Lung (tissue), 17 donors: ENCODE measurements at places on chromosomes 1 and 21. TPM values are rescaled to one million over a fixed set of nuclear protein-coding genes. Genes with fewer than 3 reads are reported as not detected.
A peak's percentile ranks its signal among the peaks of the same experiment; 100 is the strongest.

Gene FAM151A
- polyA plus RNA-seq, result 0.06 TPM

Gene PGBD2
- 4.2 TPM for polyA plus RNA-seq

Gene NHLH2
- polyA plus RNA-seq, result 0.04 TPM

Gene FNBP1L
- 21.0 TPM for polyA plus RNA-seq

Gene F3
- polyA plus RNA-seq, result 307 TPM

Gene TNNT2
- 4.0 TPM for polyA plus RNA-seq

Gene FAM72C
- polyA plus RNA-seq, result 0.39 TPM

GRCh38 chr1:109622895-109623294, 3.3 kb downstream of the AMPD2 start:
- peaks cover 6% of the 10 kb centered on the region for H3K36me3 ChIP-seq
- H3K4me1 ChIP-seq, result peaks cover 61% of the 10 kb centered on the region
- H3K4me3 ChIP-seq, result no peak overlapping the region
- H3K27me3 ChIP-seq, result no peaks in the 10 kb centered on the region
- H3K27ac ChIP-seq, result no peak overlapping the region

DNA sequence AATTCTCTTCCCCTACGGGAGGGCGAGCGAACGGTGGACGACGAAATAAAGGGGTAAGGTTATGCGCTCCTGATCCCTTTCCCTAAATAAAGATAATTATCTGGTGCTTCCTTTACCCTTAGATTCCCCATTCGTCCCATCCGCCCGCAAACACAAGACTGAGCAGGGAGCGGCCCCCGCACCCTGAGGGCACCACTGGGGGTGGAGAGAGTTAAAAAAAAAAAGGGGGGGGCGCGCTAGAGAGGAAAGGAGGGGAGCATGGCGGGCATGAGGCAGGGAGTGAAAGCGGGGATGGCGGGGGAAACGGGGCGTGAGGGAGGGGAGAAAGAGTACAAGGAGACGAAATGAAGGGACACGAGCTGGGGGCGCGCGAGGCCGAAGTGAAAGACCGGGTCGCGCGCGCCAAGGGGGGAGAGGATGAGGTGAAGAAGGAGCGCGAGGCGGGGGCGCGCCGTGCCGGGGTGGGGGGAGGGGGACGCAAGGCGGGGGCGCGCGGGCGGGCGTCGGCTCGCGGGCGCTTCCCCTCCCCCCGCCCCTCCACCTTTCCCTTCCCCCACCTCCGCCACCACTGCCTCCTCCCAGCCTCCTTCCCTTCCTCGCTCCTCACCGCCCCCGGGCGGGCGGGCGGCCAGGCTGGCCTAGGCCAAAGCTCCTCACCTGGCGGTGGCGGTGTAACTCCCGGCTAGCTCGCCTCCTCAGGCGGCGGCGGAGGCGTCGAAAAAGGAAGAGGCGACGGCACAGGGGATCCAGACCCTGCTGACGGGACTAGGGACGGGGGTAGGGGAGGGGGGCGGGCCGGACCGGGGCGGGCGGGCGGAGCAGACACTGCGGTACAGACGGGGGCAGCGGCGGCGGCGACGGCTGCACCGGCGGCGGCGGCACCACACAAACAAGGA, 448 bp downstream of the GATAD2B start:
- H3K27me3 ChIP-seq, result no peaks in the 10 kb centered on the region
- peaks cover 2% of the 10 kb centered on the region for H3K36me3 ChIP-seq
- H3K4me1 ChIP-seq, result peaks cover 6% of the 10 kb centered on the region

- no peak overlapping the region for H3K4me3 ChIP-seq
- H3K27ac ChIP-seq, result no peak overlapping the region
- no peaks in the 10 kb centered on the region for H3K4me1 ChIP-seq
- DNase-seq, result no peak
- no peaks in the 10 kb centered on the region for H3K27me3 ChIP-seq
These were observed 20.1 kb downstream of the PAFAH2 start for GRCh38 chr1:25977801-25978200.

GRCh38 chr1:67759692-67760029, 73.6 kb downstream of the GNG12 start:
- H3K4me1 ChIP-seq, result peaks cover 10% of the 10 kb centered on the region
- H3K27ac ChIP-seq, result no peak overlapping the region
- H3K4me3 ChIP-seq, result no peak overlapping the region
- H3K27me3 ChIP-seq, result no peaks in the 10 kb centered on the region

GRCh38 chr1:63319046-63320021, 3.0 kb upstream of the FOXD3 start:
- no peak overlapping the region for H3K27ac ChIP-seq
- no peaks in the 10 kb centered on the region for H3K36me3 ChIP-seq
- peaks cover 86% of the 10 kb centered on the region for H3K27me3 ChIP-seq
- peak; percentile 47 for DNase-seq

GRCh38 chr1:50564417-50564816, 141.2 kb upstream of the DMRTA2 start:
- H3K4me1 ChIP-seq, result peaks cover 7% of the 10 kb centered on the region
- DNase-seq, result no peak
- H3K27me3 ChIP-seq, result no peaks in the 10 kb centered on the region
- no peaks in the 10 kb centered on the region for H3K36me3 ChIP-seq
- no peak overlapping the region for H3K27ac ChIP-seq

GRCh38 chr1:54244655-54245054, 44.7 kb downstream of the MRPL37 start:
- H3K4me3 ChIP-seq, result no peak overlapping the region
- H3K27me3 ChIP-seq, result no peaks in the 10 kb centered on the region
- H3K27ac ChIP-seq, result no peak overlapping the region
- peaks cover 31% of the 10 kb centered on the region for H3K36me3 ChIP-seq

- no peaks in the 10 kb centered on the region for H3K4me1 ChIP-seq
- no peaks in the 10 kb centered on the region for H3K27me3 ChIP-seq
- peak; percentile 68 for DNase-seq
- H3K27ac ChIP-seq, result no peak overlapping the region
- H3K36me3 ChIP-seq, result peaks cover 17% of the 10 kb centered on the region
These were observed 411 bp downstream of the FAM229A start for GRCh38 chr1:32361674-32362473.

GRCh38 chr1:170978371-170978910, 43.1 kb downstream of the MROH9 start:
- no peak overlapping the region for H3K27ac ChIP-seq
- H3K27me3 ChIP-seq, result no peaks in the 10 kb centered on the region
- no peaks in the 10 kb centered on the region for H3K36me3 ChIP-seq
- no peak overlapping the region for H3K4me3 ChIP-seq

DNA sequence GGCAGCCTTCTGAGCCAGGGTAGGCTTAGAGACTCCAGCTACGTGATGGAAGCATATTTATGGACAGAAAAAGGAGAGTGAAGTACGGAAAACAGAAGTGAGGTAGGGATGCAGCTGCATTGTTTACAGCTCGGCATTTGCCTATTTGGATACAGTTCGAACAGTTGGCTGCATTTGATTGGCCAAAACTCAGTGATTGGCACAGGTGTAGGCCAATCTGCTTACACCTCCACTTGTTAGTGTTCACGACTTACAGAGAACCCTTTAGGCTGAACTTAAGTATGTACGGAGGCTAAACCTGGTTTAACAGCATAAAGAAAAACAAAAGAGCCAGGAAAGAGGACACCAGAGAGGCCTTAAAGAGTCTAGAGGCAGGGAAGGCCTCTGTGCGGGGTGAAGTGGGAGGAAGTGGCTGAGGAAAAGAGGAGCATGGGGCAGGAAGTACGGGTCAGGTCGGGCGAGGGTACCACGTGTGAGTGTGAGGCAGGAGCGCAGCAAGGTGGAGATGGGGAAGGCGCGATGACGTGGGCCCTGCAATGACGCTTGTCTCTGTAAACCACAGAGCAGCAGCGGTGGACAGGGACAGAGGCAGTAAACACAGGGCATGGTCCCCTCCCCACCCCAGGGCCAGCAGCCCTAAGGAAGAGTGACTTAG, 32.0 kb downstream of the RSPH1 start:
- peak; percentile 38 for DNase-seq
- H3K27ac ChIP-seq, result no peak overlapping the region
- H3K36me3 ChIP-seq, result no peaks in the 10 kb centered on the region

DNA sequence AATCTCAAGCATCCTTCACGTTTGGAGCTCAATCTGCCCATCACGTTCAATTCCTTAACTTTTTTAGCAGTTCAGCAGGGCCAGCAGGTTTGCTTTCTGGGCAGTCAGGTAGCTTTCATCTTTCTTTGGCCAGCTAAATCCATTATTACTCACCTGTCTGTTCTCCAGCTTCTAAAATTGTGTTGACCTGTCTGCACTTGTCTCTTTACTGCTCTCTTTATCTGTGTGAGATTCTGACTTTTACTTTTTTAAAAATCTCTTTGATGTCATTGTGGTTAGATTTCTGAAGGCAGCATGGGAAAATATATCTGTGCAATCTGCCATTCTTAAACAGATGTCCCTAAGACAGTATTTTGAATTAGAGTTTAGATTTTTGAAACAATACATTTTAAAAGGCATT, 24.9 kb upstream of the CYYR1 start:
- H3K27me3 ChIP-seq, result no peaks in the 10 kb centered on the region
- H3K27ac ChIP-seq, result no peak overlapping the region
- H3K4me1 ChIP-seq, result no peaks in the 10 kb centered on the region
- no peak overlapping the region for H3K4me3 ChIP-seq

DNA sequence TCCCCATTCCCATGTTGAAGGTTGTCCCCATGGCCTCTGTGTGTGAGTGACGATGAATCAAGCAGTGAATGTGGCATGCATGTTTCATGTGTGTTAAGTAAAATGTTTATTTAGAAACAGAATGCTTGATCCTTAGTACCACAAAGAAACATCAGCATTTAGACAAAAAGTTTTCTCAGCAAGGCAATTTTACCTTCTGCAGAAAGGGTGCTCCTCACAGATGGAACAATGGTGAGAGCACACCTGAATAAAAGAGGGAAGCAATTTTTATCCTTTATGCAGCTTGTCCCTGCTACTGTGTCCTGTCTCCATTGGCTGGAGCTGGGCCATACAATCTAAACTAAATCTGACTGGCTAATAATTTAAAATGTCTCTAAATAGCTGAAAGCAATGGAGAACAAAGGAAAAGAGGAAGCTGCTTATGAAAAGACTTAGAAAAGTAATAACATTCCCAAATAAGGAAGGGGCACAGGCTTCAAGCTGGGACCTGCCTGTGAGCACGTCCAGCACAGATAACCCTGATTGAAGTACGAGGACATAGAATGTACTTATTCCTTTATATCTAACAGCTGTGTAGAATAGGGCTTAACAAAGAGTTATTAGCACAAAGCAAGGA, 8.4 kb upstream of the SMYD3 start:
- H3K27ac ChIP-seq, result no peak overlapping the region
- DNase-seq, result no peak
- H3K4me1 ChIP-seq, result no peaks in the 10 kb centered on the region
- H3K27me3 ChIP-seq, result no peaks in the 10 kb centered on the region

DNA sequence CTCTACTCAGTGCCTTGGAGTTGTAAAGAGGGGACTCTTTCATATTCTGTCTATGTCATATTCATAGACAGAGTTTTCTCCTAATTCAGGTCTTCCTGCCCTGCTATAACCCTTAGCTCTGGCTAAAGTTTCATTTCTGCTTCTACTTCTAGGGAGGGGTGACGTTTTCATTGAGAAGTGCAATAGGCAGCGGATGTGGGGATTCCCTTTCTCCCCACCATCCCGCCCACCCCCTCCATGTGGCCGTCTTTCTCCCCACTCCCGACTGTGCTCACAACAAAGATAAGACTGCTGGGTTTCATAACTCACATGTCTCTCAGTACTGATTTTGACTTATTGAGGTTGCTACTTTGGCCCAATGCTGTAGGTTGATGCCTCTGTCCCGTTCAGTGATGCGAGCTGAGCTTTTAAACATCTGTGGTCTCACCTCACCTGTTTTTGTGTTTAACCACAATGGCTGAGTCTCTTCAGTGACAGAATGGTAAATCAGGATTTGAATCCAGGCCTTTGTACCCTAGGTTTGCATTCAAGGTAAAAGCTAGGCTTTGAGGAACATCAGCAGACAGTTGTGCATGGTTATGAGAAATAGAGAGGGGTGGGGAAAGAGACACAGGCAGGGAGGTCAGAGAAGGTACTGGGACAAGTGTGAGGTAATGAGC, 7.8 kb upstream of the KIF14 start:
- no peak overlapping the region for H3K27ac ChIP-seq
- DNase-seq, result no peak
- no peaks in the 10 kb centered on the region for H3K36me3 ChIP-seq

DNA sequence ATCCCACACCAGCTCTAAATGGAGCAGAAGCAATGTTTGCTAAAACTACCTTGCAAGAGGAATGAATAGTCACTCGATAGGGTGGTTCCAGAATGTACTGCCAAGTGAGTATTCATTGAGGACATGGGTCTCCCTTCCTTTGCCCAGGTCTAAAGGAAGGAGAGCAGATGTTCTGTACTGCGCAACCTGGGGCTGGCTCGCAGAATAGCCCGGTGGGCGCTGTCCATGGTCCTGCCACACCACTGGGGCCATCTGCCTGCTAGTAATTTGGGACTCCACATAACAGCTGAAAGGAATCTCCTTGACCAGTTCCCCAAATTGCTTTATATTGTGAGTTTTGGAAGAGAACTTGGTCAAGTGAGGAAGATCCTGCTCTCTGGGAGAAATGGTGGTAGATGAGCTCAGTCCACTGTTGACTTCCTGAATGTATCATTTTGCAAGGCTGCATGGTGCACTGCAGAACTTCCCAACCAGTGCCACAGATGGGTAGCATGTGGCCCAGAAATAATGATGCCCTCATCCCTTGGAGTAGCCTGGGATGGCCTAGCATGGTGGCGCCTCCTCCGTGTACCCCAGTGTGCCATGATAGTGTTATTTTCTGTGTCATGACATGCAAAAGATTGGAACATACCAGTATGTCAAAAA, 5.7 kb downstream of the SLC6A17 start:
- no peaks in the 10 kb centered on the region for H3K36me3 ChIP-seq
- H3K27ac ChIP-seq, result no peak overlapping the region
- peaks cover 9% of the 10 kb centered on the region for H3K27me3 ChIP-seq
- no peak overlapping the region for H3K4me3 ChIP-seq
- peak; percentile 84 for DNase-seq

DNA sequence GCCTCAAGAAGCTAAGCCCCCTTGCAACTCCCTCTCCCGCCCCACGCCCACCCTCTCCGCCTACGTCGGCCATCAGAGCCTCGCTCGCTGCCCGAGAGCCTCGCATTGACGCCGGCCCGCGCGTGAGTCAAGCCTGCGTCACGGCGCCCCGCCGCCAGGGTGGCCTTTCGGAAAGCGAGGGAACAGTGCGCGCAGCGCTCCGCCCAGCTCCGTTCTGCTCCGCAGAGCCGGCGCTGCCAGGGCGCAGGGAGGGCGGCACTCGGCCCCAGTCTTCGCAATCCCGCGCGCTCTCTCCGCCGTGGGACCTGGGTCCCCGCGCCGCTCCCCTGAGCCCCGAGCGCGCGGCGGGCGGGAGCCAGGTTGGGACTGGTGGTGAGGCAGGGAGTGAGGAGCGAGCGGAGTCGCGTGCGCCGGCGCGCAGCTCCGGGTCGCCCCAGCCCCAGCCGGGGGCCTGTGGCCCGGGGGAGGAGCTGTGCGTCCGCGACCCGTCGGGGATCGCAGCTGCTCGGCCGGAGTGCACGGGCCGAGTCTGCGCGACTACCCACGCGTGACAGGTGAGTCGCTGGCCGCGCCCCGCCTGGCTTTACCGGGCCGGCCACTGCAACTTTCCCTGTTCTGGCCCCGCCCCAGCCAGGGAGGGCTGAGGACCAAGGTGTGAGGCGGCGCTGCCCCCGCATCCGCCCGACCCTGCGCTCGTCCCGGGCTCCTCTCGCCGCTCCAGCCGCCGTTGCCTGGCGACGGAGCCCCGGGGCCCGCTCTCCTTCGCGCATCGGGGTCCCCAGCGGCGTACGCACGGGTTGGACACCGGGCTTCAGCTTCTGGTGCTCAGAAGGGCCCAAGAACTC, at the start of gene SLC6A17:
SLC6A17 (plus strand) TSS at position 165 of the 845 bp plus-strand sequence. CDS start 16,436 bp downstream, outside the sequence.
- DNase-seq, result no peak
- peaks cover 70% of the 10 kb centered on the region for H3K27me3 ChIP-seq
- H3K27ac ChIP-seq, result no peak within 1 kb of the TSS
- H3K4me1 ChIP-seq, result no peaks in the 10 kb centered on the region
